NCI-H2171 treated with DMSO at 0.1 percent for 48 hours (cell line): ENCODE measurements at places on chromosomes 1 and 21.

DNA sequence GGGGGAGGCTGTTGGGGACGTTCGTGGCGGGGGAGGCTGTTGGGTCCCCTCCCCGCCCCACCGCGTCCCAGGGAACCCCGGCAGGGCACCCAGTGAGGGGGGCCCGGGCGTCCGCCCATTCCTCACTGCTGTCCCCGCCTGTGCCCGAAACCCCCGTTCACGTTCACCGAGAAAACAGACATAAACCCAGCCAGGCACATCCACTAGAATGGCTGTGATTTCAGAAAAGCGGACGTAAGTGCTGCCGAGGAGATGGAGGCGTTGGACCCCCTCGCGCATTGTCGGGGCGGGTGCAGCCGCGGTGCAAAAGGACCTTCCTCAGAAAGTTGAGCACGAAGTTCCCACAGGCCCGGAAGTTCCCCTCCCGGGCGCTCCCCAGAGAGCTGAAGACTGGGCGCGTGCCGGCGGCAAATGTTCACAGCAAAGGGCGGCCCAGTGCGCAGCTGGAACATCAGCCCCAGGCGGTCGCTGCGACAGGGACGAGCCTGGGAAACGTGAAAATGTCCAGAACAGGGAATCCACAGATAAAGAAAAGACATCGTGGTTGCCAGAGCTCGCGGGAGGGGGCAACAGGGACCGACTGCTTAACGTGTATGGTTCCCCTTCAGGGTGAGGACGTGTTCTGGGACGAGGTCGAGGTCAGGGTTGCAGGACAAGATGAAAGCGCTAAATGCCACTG is 18.5 kb upstream of the SAMD11 start:
- DNase-seq = peak; percentile 24

DNA sequence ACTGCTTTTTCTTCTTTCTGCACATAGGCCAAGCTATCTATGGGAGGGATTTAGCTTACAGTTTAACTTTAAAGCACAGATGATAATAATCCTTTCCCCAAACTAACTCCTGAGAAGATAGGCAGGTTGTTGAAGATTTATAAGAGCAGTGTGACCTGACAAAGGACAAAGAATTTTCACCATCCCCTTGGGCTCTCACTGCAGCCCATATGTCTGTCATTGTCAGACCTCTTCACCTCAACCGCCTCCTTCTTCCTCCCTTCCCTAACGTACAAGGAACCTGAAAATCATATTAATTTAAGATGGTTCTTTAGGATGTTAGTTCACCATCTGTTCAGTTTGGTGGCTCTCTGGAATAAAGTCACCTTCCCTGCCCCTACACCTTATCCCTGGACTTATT is 5.0 kb downstream of the RNU1-2 start:
- peak; percentile 59 for DNase-seq

- no peak for DNase-seq
These were observed 18.1 kb downstream of the KHDRBS1 start for GRCh38 chr1:32031578-32032274.

- peak; percentile 96 for DNase-seq
These were observed 42.4 kb upstream of the BACH1 start for GRCh38 chr21:29256126-29256910.

DNA sequence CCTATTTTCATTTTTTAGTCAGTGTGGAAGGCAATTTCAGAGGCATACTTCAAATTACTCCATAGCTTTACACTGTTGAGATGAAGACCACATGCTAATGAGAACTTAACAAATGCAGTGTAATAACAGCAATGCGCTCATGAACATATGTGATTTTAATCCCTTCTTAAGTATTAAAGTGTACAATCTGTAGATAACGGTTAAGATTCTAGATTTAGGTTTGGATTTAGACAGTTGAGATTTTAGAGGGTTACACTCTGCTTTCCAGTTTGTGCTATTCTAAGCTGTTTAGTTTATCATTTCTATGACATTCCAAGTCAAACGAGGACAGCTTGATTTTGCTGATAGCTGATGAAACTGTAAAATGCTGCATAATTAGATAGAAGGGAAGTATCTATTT is 257.8 kb upstream of the CHRM3 start:
- DNase-seq = no peak

- DNase-seq = peak; percentile 41
These were observed 1.4 kb downstream of the EIF4G3 start for GRCh38 chr1:21175324-21175669.

DNA sequence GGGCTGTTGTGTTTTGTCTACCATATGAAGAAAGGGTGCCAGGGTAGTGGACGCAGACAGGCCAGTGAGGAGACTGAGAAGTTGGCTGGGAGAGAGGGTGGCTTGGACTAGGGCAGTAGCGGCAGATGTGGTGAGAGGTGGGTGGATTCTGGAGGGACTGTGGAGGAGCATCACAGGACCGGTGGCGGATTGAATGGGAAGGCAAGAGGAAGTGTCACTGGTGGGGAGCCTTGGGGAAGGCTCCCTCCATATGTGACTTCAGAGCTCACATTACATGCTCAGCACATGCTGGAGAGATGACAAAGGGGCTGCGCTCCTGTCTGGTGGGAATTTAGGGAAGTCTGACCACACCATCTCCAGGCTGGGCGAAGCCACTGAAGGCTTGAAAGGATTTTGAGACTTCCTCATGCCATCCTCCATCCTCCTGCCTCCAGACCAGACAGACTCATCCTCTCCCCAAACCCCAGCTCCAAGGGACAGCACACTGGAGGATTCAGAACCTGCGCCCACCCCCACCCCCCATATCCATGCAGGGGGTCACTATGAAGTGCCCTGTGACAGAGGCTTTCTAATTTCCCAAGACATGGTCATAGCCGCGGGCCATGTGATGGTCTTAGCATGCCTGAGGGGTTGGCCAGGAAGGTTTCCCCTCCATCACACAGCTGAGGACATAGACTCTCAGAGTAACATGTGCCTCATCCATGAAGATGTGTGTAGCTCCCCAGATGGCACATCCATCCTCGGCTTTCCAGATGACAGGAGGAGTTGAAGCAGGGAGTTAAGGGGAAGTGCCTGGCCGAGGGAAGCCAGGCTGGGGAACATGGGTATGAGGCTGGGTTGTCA is 138.8 kb upstream of the WNT4 start:
- no peak for DNase-seq

DNA sequence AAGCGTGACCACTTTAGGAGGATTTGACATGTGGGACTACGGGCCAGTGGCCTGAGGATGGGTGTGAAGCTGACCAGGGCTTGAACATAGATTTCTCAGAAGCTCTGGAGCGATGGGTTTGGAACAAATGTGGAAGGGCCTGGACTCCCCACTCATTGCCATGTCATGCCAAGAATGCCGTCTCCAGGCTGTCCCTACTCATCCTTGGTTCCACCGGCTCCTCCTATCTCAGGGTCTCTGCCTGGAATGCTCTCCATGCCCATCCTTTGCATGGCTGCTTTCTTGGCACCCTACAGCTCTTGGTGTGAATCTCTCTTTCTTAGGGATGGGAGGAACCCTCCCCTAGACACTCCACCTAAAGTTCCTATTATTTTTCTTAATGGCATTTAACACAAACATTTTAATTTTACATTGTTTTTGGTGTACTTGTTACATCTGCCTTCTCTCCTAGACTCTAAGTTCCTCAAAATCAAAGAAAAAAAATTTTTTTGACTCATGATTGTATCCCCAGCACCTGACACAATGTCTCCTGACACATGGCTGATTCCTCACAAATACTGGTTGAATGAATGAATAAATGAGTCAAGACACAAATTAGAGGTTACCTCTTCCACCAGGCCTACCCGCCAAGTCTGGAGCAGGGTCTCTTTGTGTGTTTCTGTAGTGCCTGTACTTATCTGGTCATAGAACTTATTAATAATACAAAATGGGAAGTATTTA is 114.5 kb downstream of the OMA1 start:
- DNase-seq = no peak

- peak; percentile 40 for DNase-seq
These were observed 79.4 kb downstream of the SSBP3 start for GRCh38 chr1:54326543-54327385.

- DNase-seq = peak; percentile 89
These were observed 531 bp upstream of the HMGN2 start for GRCh38 chr1:26471498-26472319.

DNA sequence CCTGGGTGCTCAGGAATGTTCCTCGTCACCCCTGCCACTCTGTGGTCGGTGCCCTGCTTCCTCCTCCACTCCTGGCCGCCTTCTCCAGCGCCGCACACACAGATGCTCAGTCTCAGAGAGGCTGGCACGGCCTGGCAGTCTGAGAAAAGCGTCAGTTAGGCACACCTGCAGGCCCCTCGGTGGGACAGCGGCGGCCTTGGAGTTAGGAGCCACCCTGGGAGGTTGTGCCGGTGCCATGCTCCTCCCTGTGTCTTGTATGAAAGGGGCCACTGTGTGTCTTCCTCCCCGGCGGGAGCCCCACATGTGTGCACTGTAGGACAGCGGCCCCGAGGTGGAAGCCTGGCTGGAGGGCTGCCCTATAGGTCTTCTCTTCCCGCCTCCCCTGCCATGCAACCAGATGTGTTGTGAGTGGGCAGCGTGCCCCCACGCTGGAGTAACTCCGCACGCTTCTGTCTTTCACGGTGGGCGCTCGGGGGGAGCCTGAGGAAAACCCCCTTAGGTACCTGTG is 145.2 kb downstream of the PGBD5 start:
- no peak for DNase-seq

GRCh38 chr21:44710294-44710665 is 1.1 kb downstream of the TSPEAR start:
- no peak for DNase-seq

- no peak for DNase-seq
These were observed 71.2 kb upstream of the RUNX3 start for GRCh38 chr1:25001125-25001915.

DNA sequence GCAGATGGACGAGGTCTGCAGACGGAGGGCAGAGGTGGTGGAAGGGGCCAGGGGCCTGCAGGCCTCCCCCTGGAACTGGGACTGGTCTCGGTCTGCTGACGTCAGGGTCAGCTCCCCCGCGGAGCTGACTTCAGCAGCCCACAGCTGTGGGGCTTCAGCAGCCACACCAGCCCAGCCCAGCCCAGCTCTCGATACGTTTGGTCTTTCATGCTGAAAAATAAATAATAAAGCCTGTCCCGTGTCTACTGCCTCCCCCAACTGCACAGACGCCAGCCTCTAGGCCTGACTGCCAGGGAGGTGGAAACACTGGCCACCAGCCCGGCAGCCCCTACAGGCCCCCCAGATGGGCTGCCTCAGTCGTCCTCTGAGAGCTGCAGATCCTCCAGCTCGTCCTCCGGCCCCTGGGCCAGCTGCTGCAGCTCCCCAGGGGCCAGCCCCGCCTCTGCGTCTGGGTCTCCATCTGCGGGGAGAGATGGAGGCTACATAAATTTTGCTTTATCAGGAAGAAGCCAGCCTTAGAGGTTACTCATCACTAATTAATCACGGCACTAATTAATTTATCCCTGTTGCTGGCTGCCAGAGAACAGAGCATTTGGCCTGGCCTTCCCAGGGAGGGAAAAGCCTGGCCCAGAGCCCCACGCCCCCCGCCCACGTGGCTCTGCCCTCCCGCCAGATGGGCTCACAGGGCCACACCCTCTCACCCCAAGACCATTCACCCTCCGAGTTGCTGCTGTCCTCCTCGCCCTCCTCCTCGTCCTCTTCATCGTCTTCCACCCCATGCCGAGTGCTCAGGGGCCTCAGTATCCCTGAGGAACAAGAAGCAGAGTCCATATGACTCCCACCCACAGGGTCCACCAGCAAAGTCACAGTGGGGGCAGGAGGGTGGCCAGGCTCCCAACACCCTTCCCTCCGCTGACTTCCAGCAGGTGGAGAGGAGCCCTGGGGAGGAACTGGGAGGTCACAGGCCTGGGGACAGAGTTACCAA is 14.4 kb downstream of the NOC2L start:
- DNase-seq = peak; percentile 77

- DNase-seq = peak; percentile 87
These were observed 5.3 kb upstream of the P3R3URF start for GRCh38 chr1:46181343-46182260.

DNA sequence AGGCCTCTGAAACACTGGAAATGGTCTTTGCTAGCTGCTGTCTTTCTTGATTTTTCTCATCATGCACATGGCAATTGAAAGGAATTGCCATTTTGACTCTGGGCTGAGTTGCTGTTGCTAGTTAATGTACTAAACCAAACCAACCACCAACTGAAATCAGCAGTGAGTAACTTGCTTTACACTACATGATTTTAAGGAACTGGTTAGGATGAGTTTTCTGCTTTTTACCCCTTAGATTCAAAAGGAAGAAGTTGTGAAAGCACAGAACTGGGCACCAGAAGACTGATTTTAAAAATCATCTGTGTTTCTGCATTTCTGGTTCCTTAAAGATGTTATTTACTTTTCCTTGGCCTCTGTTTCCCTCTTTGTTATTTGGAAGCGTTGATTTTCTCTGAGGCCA is 361.9 kb downstream of the HLX start:
- DNase-seq = no peak
